Kasumi-1 (cell line): ENCODE measurements at places on chromosomes 5 and 9.

DNA sequence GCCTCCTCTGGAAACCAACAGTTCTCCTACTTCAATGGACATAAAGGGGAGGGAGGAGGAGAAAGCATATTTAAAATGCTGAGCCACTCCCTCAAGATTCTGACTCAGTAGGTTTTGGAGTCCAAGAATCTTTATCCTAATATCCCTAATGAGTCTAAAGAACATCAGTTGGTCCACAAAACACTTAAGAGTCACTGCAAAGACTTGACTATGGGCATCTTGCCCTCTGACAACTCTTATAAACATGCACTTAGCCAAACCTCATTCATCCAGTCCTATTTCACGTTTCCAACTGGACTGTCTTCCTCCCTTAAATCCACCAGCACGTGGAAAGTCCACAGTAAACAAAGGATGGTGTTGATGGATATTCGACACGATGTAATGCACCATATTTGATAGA is 172.5 kb downstream of the FAM114A2 start:
- no peak for DNase-seq

DNA sequence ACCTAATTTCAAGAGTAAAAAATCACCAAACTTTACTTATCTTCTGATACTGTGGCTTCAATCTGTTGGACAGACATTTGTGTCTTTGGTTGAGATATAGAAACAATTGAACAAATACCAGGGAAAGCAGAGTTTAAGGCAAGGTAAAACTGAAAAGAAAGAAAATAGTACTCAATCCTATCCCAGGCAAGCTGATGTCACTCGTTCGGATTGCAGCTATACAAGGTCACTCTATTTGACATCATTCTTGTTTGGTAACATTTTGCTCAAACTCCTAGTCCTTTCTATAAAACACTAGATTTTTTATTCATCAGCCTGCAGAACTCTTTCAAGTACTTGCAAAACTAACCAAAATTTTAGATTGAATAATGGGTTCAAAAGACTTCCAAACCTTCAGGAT is 91.9 kb upstream of the ANKRD55 start:
- no peak for DNase-seq

- DNase-seq, result peak; percentile 70
Observed at GRCh38 chr5:149317281-149318048, 27.8 kb upstream of the GRPEL2 start.

- no peak for DNase-seq
Observed at GRCh38 chr9:95266649-95267048, 50.9 kb downstream of the FANCC start.

GRCh38 chr9:115058684-115059315 is 59.2 kb downstream of the TNC start:
- no peak for DNase-seq

DNA sequence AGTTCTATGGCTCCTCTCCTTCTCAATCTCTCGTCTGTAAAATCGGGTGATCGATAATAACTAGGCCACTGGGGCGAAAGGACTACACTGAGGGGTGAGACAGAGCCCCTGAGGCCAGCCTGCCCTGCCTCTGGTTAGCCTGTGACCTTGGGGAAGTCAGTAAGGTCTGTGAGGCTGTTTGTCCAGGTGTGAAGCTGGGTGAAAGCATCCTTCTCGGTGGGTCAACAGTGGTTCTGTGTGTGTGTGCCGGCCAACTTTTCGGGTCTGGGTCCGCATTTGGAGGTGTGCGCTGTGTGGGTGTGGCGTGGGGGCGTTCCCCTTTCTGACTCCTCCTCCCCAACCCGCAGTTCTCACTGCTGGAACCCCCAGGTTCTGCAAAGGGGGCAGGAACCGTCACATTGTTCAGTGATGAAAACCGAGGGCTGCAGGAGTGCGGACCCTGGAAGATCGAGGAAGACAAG is 5.0 kb upstream of the RNF44 start:
- DNase-seq, result peak; percentile 44
